ENCODE measurements at places on chromosomes 6 and 20.

DNA sequence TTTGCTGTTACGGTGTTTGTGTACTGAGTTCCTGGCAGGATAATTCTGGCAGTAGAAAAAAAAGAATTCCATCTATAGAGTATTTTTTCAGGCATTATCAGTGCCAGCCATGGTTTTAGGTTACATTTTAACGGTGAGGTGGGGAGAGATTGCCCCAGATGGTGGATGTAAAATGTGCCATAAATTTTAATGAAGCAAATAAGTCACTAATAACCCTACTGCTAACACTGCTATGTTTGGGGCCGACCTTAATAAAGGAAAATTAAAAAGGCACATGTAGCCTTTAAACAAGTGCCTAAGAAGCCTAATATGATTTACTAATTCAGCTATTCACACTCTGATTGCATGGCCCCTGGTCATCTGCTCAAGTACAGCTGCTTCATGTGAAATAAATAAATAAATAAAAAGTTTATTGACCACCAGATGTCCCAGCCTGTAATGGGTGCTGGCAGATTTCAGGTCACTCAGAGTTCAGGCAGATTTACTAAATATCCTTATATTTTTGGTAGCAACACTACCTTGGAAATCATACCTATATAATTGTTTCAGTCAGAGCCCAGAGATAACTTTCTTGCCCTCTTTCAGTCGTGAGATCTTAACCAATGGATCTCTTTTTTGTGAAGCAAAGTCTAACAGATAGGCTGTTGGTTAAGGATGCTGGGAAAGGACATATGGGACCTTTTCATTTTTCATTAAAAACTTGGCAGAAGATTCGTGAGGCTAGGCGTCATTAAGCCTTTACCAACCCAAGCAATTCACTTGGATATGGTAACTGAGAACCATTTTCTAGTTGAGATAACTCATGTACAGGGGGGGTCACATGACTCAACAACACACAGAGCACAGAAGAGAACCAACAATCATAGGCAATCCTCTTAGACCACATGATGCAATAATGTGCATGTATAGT, 495.0 kb upstream of the NRSN1 start:
- peak; percentile 82 for DNase-seq

GRCh38 chr6:112626468-112627082, 279.4 kb downstream of the RFPL4B start:
- no peak for DNase-seq

DNA sequence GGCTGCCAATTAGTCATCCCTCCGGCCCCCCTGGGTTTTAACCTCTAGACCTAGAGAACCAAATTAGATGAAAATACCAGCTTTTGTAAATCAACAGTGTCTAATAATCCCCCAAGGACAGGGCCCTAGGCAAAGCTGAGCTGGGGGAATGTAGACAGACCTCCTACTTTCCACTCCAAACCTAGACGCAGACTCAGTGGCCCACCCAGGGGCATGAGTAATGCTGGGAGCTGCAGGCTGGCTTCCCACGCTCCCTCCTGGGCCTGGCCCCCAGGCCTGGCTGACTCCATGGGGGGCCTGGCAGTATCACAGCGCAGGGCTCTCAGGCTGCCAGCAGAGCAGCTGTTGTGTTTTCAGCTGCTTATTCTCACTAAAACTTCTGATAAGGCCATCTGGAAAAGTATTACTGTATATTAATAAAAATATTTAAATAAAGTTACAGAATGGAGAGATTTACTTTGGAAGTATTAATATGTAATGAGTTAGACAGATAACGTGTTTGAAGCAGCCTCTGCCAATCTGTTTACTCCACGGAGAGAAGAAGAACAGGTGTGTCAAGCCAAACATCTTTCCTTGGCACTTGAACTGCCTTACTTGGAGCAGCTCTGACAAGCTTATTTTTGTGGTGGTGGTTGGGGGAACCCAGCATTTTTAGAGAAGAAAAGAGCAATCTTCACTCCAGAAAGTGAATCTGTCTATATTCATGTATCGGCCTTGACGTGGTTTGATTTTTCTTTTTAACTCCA, 144.0 kb upstream of the AGPAT4 start:
- DNase-seq: no peak

- no peak for DNase-seq
Measured at GRCh38 chr6:73152966-73153757, 72.1 kb downstream of the KHDC1L start.

GRCh38 chr20:58154113-58154512, 74.3 kb downstream of the ANKRD60 start:
- DNase-seq: no peak

- no peak for DNase-seq
Measured at GRCh38 chr6:16403831-16404230, 165.4 kb downstream of the GMPR start.

GRCh38 chr6:140486450-140487361, 1112.3 kb upstream of the CITED2 start:
- DNase-seq: no peak

DNA sequence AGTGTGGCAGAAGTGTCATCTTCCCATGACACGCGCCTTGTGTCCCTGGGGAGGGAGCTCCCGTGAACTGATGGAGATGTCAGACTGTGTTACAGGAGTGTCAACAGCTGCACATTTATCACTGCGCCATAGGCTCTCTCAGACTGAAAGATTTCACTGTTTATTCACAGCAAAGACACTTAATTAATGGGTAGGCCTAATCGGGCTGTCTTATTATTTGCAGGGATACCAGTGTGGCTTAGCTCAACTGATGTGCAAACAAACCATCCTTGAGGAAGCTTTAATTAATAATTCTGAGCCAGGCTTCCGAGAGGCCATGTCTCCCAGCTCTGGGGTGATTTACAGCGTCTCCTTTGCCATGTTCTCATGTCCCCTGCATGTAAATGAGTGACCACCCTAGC, 771.0 kb downstream of the QKI start:
- peak; percentile 92 for DNase-seq

GRCh38 chr6:131023834-131024504, 39.1 kb downstream of the EPB41L2 start:
- no peak for DNase-seq

DNA sequence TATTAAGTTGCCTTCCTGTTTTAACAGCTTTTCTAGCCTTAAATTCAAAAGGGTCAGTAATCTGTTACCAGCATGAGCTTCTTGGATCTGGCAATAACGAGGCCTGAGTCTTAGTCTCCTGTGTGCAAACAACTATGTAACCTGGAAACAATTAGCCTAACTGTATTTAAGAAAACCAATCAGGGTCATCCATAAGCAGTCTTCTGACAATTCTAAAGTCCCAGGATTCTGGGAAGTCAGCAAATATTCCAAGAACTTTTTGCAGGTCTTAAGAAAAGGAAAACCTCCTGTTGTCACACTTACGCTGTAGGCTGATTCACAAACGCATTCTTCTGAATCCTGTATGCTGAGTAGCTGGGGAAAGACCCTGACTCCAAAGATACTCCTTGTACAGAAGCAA, 90.4 kb downstream of the COL12A1 start:
- no peak for DNase-seq

DNA sequence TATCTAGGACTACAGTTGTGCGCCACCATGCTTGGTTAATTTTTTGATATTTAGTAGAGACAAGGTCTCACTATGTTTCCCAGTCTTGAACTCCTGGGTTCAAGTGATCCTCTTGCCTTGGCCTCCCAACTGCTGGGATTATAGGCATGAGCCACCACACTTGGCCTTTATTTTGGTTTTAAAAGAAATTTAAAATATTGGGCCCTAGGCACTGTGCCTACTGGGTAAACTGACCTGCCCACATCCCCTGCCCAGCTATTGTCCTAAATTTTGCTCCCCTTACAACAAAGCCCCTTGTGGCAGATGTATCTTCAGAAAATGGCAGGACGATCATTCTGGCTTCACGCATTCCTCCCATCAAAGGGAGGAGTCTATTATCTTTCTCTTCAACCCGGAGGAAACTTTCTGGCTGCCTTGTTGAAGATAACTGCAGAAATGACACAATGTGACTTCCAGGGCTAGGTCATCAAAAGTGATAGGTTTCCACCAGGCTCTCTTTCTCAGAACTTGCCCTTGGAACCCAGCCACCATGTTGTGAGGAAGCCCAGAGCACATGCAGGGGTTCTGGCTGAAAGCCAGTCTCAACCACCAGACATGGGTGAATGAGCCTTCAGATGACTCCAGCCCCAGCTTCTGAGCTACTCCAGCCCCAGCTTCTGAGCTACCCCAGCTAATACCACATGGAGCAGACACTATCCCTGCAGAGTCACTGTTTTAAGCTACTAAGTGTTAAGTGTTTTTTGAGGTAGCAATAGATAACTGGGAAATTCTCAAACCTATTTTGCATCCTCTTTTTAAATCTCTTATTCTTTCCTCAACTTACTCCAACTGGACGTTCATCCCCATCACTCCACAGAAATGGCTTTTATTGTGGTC, 4.6 kb upstream of the GUCA1B start:
- no peak for DNase-seq

DNA sequence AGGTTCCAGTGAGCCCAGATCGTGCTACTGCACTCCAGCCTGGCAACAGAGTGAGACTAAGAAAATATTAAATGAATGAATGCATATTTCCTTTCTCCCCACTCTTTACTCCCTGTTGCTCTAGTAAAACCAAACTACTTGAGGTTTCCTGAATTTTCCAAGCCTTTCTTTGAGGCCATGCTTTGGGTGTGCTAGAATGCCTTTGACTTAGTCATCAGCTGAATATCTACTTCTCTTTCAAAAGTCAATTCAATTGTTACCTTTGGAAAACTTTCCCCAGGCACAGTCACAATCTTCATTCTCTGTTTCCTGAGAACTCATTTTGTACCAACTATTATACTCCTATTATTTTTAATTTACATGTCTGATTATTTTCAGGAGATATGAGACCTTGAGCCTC, 27.5 kb upstream of the CEP85L start:
- no peak for DNase-seq

DNA sequence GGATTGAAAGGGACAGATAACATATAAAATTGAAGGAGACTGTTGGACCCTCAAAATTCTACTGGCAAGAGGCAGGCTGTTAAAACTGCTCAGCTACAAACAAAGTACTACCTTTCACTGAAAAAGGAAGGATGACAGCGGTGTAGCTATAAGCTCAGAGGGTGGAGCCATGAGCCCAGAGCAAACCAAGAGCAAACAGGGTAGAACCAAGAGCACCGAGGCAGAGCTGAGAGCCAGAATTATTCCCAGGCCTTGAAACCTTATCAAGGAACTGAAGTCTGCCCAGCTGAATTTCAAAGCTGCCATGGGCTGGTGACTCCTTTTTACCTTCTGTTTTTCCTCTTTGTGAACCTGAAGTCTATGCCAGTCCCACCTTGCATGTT, 74.7 kb upstream of the SLC4A11 start:
- no peak for DNase-seq

- no peak for DNase-seq
Measured at GRCh38 chr6:131293472-131293911, 158.2 kb downstream of the AKAP7 start.

- no peak for DNase-seq
Measured at GRCh38 chr20:46174469-46175126, 56.5 kb downstream of the CD40 start.

- no peak for DNase-seq
Measured at GRCh38 chr6:52373151-52373690, 11.3 kb downstream of the PAQR8 start.

Measured in NCI-H1105 treated with DMSO at 0.1 percent for 48 hours (cell line).